ENCODE measurements at places on chromosomes 7 and 10. TPM values are rescaled to one million over a fixed set of nuclear protein-coding genes. Genes with fewer than 3 reads are reported as not detected.

DNA sequence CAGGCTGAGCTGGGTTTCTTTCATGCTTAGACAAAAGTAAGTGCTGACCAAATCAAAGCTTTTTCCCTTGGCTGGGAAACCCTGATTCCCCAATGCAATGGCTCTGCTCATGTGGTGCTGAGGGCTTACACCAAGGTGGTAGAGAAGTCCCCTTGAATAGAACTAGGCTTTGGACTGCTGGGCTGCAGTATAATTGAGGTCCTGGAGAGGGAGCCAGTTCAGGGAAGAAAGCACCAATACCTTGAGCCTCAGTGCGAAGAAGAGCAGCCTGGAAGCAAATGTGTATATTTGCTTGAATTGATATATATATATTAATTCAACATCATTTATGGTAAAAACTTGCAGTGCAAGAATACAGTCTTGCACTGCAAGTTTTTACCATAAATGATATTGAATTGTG is 391.1 kb downstream of the RPS24 start:
- no peak for DNase-seq

DNA sequence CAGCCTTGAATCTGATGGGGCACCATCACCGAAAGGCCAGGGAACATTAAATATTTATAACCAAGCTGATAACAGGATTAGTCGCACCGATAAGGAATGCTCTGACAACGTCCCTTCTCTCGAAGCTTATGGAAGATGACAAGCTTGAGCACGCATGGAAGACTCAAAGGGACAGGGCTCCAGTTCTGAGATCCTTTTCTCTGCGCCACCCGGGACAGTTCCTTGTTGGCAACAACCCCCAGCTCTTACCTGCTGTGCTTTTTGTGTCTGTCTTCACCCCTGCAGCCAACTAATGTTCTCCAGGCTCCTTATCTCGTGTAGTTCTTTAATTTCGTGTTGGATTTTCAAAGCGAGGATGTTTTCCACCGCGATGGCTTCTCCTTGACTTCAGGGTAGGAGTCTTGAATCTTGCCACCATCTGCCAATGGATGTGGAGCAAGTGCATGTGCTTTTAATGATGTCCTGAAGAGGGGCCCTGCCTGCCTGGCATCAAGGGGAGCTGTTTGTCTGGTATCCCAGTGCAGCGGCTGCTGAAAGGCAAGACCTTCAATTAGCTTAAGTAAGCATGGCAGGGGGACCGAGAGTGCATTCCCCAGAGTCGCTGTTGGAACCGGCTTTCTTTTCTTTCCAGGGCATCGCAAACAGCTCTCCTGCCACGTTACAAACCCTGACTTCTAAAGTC is 354 bp upstream of the FERD3L start:
- no peak for DNase-seq

- DNase-seq: no peak
Observed at GRCh38 chr10:129364949-129365348, 102.1 kb upstream of the MGMT start.

- DNase-seq: no peak
Observed at GRCh38 chr10:59675812-59676211, 33.8 kb downstream of the SLC16A9 start.

- DNase-seq: no peak
Observed at GRCh38 chr10:49351669-49352068, 44.2 kb downstream of the DRGX start.

DNA sequence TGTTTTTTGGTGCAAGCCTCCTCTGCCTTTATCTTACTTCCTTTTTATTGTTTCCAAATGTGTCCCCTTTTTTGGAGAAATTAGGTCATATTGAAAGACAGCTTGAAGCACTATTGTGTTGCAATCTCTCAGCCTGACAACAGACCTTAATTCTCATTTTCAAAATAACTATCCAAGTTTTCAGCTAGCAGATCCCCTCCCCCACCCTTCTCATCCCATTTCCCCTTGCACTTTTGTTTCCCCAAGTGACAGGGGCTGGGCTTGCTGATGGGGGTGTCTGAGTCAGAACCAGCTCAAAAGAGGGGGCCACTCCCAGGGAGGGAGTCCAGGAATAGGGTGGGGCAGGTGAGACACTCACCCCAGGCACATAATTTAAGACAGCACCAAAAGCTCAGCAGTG is 75.3 kb downstream of the MKI67 start:
- DNase-seq: no peak

AOAH gene
- total RNA-seq: not detected

RNF32 gene
- 1.8 TPM for total RNA-seq

ANXA8 gene
- 2.5 TPM for total RNA-seq
